ENCODE measurements at places on chromosomes 11 and 22.

DNA sequence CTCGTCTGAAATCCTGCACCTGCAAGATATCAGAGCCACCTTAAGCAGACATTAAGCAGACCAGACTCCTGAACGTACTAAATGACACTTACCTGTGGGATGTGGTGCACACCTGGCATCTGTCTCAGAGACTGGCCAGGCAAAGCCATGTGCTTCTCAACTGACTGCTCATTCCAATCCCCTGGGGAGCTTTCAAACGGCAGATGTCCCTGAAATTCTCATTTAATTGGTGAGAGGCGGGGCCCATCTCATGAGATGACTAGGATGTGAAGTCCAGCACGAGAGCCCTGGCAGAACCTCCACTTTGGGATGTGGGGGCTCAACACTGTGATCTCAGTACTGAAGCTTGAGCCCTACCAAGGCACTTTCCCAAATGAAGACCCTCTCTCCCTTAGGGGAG, 84.9 kb upstream of the HMGXB4 start:
- no peak for DNase-seq

DNA sequence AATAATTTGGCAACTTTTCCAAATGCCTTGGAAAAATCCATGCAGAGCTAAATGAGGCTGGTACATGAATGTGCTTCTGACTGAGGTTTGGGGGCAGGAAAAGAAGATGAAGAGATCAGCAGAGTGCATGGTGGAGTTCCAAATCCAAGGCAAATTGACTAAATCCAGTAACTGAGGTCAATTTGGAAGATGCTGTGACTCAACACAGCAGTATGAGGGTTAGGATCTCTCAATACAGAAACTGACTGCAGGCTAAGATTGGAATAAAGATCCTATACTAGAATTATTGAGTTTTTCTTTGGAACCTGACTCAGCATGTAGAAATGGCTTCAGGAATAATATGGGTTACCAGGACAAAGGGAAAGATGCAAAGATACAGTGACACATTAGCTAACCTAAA, 99.3 kb upstream of the FAT3 start:
- DNase-seq: no peak

- no peak for DNase-seq
Measured at GRCh38 chr11:68549789-68550484, 89.4 kb downstream of the PPP6R3 start.

DNA sequence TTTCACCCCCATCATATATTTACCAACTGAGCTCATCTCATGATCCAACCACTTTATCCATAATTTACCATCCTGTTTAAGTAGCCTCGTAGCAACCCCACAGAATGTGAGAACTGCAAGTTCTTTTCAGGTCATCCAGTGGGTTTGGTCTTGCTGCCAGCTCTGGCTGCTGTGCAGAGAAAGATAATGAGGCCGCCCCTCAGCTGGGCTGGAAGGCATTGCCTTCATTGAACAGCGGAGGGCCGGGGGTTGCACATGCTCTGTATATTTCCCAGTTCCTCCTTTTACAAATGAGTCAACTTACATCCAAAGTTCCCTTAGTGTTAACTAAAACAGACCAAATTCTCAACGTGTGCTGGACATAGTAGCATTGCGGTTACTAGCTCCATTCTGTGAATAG, 96.7 kb downstream of the SYN3 start:
- no peak for DNase-seq

GRCh38 chr11:9155930-9156329, 64.5 kb upstream of the SCUBE2 start:
- DNase-seq: no peak

DNA sequence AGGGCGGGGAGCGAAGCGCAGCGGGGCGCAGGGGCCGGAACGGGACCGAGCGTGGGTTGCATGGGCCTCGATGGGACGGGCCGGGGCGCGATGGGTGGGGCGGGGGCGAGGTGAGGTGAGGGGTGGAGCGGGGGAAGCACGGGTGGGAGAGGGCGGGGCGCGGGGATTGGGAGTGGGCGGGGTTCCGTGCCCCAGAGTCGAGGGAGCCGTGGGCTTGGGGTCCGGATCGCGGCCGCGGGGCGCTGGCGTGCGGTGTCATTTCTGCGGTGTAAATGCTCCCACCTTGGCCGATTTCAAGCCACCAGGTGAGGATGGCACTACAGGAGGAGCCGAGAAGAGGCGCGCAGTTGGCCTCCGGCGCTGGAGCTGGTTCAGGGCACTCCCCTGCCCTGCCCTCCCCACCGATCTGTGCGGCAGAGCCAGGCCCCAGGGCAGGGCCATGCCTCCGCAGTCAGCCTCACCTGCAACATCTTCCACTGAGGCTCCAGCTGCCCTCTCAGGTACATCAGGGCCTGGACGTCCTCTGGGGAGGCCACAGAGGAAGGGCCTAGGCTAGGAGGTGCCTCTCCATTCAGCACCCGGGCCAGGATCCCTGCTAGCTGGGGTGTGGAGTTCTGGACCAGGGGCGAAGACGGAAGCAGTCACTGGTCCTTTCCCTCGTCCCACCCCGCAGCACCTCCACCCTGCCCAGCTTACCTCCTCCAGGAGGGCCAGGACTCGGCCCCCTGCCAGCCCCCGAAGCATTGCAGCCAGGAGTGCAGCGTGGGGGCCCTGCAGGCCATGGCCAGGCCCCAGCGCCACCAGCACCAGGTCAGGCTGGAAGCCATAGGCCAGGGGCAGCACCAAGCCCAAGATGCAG, 620 bp upstream of the TUBGCP6 start:
- DNase-seq: no peak

DNA sequence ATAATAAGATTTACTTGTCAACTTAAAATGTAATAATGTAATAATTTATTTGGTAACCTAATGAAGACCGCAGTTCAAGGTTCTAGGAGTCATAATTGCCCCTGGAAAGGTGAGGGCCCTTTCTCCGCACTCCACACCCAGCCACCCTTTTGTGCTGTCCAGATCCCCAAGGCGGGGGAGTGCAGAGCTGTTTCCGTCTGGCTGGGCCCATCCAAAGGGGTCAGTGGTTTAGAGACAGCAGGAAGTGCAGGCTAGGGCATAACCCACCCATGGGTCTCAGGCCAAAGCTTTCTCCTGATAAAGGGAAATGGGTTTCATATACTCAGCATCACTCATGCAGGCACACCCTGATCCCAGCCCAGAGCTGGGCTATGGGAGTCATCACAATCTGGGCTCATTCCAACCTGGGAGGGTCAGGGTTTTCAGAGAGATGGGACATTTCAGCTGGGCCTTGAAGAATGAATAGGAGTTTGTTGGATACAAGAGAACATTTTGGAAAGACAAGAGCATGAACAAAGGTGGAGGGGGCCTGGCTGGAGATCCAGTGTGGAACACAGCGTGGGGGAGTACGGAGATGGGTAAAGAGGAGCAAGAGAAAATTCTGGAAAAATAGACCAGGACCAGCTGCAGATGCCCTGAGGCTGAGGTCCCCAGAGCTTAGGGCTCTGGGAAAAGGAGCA, 432.2 kb downstream of the TBC1D22A start:
- DNase-seq: no peak

DNA sequence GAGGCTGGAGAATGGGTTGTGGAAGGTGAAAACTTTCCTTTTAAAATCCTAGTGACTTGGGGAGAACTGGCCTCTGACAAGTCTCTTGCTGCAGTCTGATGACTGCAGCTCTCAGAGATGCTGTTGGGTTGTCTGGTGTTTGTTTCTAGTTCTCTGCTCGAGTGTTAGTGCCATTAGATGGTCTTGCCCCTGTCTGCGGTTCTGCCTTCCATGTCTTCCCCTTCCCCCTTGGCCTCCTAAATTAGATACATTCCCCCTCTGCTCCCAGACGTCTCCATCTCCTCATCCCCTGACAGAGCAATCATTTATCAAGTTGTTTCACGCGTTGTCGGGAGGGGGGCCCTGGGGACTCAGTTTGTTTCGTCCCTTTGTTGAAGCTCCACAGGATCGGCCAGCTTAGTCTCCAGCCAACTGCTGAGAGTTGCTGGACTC, 67.7 kb downstream of the CECR2 start:
- DNase-seq: no peak

DNA sequence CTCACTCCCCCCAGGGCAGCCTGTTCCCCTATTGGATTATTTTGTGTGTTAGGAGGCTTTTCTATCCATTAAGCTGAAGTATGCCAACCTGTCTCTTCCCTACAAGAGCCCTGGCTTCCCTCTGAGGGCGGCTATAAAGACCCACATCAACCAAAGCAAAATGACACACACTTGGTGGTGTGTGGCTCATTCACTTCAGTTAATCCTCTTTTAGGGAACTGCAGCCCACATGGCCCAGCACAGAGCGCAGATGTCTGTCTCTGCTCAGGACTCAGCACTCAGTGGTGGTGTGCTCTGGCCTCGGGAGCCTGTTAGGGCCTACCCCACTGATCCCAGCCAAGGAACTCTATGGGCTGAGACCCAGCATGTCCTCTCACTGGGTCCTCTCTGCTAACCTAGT, 32.2 kb upstream of the LRRC10B start:
- no peak for DNase-seq

GRCh38 chr11:7498193-7498592, 12.9 kb downstream of the OLFML1 start:
- no peak for DNase-seq

DNA sequence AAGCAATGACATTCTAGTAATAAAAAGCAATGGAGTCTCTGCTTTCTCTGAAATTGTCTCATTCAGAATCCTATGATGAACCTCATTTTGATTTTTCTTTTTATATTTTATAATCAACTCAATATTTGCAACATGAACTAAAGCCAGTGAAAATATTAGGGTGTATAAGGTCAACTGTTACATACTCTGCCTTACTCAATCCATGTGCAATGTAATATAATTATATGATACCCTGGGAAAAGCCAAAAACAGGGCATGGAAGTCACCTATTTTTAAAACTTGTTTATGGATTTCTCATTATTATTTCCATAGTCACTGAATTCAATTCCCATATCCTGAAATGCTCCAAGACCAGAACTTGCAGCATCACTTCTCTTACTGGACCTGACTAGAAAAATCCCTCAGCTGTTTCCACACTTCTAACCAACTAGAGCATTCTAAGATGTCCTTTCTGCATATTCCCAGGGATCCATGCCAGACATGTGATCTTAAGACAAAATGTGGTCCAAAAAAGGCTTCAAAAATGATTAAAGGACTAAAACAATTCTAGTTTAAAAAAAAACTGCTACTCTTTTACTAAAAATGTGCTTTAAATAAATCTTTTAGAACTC, 97.3 kb downstream of the GUCY1A2 start:
- DNase-seq: no peak

- no peak for DNase-seq
Measured at GRCh38 chr22:42596336-42596735, 18.3 kb downstream of the POLDIP3 start.

- no peak for DNase-seq
Measured at GRCh38 chr11:121494355-121495099, 41.8 kb upstream of the SORL1-AS1 start.

- no peak for DNase-seq
Measured at GRCh38 chr22:20499769-20500168, 4.2 kb upstream of the KLHL22 start.

DNA sequence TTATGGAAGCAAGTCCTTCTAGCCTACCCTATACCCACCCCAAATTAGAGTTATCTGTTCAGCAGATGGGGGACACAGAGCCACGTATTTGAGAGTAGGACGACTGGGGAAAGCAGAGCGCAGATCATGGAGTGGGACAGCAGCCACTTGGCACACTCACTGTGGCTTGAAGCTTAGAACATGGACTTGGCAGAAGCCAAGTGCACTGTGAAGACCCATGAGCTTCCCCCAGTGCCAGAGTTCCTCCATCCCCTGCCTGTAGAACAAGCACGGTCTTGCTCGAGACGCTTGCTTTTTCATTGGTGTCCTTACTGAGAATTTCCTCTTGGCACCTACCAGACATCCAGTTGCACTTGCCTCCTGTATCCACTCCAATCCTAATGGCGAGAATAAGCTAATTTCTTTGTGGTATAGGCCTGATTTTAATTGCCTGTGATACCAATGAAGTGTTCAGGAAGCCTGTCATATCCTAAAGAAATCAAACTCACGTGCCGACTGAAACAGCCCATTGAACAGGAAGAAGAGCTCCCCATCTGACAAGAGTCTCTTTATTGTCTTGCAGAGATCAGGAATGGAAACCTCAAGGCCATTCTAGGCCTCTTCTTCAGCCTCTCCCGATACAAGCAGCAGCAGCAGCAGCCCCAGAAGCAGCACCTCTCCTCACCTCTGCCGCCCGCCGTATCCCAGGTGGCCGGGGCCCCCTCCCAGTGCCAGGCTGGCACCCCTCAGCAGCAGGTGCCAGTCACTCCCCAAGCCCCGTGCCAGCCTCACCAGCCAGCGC, 166.9 kb downstream of the NAV2 start:
- no peak for DNase-seq

DNA sequence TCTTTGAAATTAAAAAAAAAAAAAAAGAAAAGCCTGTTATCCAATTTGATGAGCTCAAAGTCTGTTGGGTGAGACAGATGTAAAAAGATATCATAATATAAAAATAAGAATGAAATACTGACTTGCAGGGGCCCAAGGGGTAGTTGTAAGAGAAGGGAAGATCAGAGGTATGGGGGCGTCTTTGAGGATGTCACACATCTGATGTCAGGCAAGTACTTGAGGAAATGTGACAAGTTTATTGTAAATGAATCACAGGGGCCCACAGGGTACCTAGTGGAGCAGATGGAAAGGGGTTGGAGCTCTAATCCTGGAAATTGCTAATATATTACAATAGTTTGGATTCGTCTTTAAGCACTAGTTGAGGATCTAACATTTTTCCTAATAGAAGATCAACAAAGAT, 131.6 kb downstream of the MAML2 start:
- no peak for DNase-seq

DNA sequence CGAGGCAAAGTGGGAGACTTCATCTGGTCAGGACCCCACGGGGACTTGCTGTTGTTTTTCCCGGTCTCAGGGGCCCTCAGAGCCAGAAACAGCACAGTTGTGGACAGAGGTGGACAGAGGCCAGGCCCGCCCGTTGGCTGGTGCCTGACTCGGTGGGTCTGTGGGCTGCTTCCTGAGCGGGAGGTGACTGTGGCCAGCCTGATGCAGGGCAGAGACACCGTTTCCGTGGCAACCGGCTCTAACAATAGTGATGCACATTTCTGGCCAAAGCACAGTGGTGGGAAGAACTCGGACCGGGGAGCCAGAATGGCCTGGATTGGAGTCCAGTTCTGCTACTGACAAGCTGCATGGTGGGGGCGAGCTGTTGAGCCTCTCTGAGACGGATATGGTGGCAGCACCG, 58.7 kb upstream of the ATXN10 start:
- DNase-seq: no peak

- no peak for DNase-seq
Measured at GRCh38 chr11:10917802-10918201, 59.9 kb upstream of the ZBED5 start.

DNA sequence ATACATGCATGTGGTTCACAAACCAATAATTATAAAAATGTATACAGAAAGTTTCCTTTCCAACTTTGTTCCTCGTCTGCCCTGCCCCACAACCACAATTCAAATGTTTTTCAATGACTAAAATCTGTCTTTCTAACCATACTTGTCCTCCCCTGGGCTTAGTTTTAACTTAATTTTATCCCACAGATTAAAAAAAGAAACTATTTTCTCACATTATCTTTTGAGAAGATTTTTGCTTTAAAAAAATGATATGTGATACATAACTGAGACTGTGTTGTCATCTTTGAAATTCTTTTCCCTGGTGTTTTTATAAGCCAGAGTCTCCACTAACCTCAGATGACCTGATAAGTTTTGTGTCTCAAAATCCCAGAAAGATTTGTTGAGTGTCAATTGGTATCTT, 79.0 kb downstream of the FDX1 start:
- no peak for DNase-seq

- DNase-seq: no peak
Measured at GRCh38 chr11:507727-508515, 879 bp upstream of the RNH1 start.

Data from activated T-cell treated with anti-CD3 and anti-CD28 coated beads for 1 hour (primary cell).